Activated CD4-positive, CD25-positive, alpha-beta regulatory T cell treated with anti-CD3 and anti-CD28 coated beads, Interleukin-2, amount 50 U/mL, for 24 hours (primary cell): ENCODE measurements at places on chromosomes 2 and 18.
A peak's percentile ranks its signal among the peaks of the same experiment; 100 is the strongest.

GRCh38 chr2:120995152-120995551 lies 259.5 kb downstream of the GLI2 start:
- ATAC-seq: no peak

- ATAC-seq: no peak
These were observed 49.3 kb downstream of the GREB1 start for GRCh38 chr2:11582862-11583752.

DNA sequence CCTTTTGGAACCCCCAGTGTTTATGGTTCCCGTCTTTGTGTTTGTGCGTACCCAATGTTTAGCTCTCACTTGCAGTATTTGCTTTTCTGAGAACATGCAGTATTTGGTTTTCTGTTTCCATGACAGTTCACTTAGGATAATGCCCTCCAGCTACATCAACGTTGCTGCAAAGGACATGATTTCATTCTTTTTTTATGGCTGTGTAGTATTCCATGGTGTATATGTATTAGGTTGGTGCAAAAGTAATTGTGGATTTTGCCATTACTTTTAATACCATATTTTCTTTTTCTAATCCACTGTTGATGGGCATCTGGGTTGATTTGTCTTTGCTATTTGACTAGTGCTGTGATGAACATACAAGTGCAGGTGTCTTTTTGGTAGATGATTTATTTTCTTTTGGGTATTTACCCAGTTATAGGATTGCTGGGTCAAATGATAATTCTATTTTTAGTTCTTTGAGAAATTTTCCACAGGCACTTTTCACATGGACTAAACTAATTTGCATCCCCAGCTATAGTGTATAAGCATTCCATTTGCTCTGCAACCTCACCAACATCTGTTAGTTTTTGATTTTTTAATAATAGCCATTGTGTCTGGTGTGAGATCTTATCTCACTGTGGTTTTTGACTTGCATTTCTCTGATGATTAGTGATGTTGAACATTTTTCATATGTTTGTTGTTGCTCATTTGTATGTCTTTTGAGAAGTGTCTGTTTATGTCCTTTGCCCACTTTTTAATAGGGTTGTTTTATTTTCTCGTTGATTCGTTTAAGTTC lies 63.6 kb downstream of the CERS6 start:
- ATAC-seq: no peak

- ATAC-seq: no peak
These were observed 5.2 kb downstream of the ABCB6 start for GRCh38 chr2:219213486-219214071.

GRCh38 chr18:42914476-42914875 lies 201.0 kb downstream of the RIT2 start:
- no peak for ATAC-seq

- ATAC-seq: no peak
These were observed 87.5 kb downstream of the BOD1L2 start for GRCh38 chr18:57234346-57234745.

DNA sequence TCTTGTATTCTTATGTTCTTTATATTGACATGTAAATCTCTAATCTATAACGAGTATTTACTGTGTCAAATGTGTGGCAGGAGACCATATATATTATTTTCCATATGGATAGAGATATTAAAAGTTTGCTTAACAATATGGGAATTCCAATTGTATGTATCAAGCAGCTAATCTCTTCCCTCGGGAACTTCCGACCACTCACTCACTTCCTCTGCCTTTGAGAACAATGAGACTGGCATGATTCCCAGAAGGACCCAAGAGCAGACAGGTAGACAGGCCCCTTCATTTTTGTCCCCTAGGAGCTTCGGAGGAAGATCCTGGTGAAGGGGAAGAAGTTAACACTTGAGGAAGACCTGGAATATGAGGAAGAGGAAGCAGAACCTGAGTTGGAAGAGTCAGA lies 24.1 kb downstream of the PLCD4 start:
- no peak for ATAC-seq

GRCh38 chr18:8260827-8261226 lies 348.4 kb upstream of the RAB12 start:
- ATAC-seq: no peak

DNA sequence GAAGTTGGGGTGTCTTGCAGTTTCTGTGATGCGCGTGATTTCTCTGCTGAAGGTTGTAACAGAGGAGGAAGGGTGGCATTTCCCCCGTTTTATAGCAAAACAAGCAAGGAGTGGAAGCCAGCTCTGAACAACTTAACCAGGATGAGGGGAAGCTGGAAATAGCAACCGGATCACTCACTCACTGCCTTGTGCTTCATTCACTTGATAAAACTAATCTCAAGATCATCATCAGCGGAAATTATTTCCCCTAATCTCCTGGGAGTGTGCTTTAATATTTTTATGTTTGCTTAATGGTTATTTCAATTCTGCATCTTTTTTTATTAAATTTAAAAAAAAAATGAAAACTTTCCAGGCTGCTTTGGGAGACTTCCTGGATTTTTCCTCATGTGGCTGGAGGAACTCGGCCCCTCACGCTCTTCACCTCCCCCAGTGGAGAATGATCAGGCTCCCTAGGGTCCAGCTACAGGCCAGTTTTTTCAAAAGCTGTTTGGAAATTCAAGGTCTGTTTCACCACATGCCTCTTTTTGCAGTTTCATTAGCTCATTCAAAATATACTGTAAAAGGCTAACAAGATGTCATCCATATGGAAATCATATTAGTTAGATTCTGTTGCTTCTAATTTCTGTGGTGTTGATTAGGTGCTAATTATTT lies 31.7 kb downstream of the CABLES1 start:
- ATAC-seq: no peak

DNA sequence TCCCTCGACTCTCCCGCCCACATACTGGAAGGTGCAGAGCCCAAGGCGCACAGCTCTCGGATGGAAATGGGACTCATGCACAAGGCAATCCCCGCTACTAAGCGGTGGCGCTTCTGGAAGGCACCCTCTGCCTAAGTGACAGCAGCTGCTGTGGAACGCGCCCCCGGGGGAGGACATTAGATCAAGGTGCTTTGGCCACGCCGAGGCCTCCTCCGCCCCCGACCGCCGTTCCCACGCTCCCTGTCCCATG lies 202 bp downstream of the MCEE start:
- ATAC-seq: peak; percentile 46

GRCh38 chr2:136770384-136770783 lies 5.0 kb downstream of the THSD7B start:
- no peak for ATAC-seq

DNA sequence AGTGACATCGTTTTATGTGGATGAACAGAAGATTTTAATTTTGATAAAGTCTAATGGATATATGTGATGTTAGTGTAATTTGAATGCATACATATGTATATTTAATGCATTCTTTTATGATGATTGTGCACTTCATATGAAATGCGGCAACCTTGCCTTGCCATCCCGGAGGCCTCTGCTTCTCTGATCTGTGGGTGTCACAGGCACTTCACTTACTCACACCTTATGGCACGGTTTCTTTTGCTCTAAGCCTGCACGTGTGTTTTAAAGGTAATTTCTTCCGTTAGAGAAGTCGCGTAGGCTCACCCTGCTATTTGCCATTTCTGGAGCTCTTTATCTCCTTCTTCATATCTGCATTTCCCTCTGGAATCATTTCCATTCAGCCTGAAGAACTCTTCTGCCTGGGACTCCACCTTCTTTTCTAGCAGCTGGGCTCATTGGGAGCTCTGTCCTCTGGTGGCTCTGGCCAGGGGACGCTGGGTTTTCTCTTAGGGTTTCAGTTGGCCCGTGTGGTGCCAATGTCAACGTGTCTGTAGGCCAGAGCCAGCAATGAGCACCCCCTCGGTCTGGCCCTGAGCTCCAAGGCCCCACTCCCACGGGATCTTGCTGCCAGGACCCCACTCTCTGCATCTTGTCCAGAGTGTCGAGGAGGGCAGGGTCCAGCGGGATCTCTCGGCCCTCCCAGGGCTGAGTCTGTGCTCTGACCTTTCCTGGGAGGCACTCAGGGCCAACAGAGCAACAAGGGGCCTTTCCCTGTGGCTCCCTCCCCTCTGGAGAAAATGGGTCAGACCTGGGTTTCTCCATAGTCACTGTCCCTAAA lies 97.3 kb downstream of the RTP5 start:
- no peak for ATAC-seq

- ATAC-seq: peak; percentile 82
These were observed 120.0 kb upstream of the EPC2 start for GRCh38 chr2:148524519-148524919.

- no peak for ATAC-seq
These were observed 166.1 kb downstream of the MTCL1 start for GRCh38 chr18:8871489-8871888.

DNA sequence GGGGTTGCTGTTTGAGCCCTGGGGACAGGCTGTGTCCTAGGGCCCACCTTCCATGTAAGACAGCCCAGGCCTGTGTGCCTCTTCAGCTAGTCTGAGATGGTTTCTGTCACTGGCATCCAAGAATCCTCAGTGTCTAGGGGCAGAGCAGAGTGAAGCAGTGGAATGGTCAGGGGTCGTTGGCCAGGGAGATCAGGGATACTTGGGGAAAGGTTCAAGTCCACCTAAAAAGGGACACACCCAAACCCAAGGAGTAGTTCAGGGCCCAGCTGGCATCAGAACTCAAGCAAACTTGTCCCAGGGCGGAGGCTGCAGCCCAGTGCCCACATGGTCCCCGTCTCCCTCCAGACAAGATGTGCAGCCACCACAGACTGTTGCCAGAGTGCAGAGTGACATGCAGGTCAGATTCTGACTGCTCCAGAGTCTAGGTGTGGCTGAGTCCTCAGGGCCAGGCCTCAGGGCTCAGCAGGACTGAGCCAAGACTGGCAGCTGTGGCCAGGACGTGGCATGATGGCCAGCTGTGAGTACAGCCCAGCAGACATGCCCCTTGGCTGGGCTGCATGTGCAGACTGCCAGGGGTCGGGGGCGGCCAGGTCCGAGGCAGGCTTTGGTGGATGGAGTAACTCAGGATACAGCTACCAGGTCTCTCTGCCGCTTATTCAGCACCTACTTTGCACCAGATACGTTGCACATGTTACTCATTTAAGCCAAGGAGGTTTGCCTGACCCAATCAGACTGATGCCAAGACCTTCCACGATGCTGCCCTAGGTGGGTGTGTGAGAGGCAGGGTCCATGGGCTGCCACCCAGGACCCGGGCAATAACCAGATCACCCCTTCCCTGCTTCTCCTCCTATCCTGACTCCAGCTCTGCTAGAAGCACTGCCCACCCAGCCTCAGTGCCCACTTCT lies 146.6 kb downstream of the SMAD7 start:
- no peak for ATAC-seq
